Fibroblast of skin of right quadriceps (primary cell): ENCODE measurements at places on chromosomes 12 and 14.
A peak's percentile ranks its signal among the peaks of the same experiment; 100 is the strongest.

- DNase-seq, result no peak
These were observed 36.1 kb downstream of the SLCO1C1 start for GRCh38 chr12:20731274-20731673.

DNA sequence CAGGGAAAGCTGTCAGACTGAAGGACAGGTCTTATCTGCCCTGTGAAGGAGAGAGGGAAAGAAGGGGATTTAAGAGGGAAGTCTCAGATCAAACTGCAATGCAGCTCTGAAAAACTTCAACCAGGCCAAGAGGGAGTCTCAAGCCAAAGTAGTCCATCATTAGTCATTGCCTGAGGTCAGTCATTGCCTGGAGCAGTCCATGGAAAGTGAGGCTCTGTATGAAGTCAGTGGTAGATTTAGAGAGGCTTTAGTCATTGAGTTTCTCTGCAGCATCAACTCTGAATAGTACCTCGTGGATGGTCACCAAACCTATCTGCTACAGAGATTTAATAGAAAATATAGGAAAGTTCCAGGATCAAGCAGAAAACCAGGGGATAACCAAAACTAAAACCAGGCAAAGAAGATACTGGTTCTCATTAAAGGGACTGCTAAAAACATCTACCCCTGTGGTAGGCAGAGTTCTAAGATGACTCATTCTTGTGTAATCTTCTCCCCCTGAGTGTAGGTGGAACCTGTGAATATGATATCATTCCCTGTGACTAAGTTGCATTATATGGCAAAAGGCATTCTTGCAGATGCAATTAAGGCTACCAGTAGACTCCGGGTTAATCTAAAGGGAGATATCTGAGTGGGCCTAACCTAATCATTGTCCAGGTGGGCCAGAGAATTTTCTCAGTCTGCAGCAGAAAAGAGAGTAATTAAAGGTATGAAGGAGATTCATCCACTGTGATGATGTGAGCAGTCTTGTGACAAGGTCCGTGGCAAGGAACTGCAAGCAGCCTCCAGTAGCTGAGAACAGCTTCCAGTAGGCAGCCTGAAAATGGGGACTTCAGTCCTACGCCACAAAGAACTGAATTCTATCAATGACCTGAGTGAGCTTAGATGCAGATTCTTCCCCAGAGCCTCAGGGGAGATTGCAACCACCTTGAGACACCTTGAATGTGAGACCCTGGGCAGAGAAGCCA lies 123.1 kb downstream of the GALC start:
- peak; percentile 92 for DNase-seq

DNA sequence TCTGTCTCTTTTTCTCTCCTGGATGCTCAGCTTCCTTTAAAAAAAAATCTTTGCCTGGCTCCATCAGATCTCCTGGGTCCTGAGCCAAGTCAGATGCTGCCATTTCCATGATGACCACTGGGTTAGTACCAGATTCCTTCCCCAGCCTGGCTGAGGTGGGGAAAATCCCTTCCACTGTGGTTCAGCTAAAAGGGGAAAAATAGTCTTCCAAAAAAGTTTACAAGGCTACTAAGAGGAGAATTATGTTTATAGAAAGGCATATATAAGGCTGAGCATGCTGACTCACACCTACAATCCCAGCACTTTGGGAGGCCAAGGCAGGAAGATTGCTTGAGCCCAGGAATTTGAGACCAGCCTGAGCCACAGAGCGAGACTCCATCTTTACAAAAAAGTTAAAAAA lies 28.4 kb upstream of the GAS2L3 start:
- no peak for DNase-seq

DNA sequence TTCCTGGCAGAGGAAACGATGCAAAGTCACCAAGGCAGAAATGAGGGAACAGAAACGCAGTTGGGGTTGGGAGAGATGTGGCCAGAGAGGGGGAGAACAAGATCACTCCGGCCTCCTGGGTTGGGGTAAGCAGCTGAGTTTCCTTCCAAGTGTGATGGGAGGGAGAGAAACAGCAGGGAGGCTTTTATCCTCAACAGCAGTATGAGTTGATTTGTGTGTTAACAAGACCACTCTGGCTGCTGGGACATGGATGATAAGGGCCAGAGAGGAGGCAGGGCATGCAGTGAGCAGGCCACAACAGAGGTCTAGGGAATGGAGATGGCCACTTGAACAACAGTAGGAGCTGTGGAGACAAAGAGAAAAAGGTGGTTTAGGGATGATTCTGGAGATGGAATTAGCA lies 66.8 kb downstream of the GLRX5 start:
- no peak for DNase-seq

DNA sequence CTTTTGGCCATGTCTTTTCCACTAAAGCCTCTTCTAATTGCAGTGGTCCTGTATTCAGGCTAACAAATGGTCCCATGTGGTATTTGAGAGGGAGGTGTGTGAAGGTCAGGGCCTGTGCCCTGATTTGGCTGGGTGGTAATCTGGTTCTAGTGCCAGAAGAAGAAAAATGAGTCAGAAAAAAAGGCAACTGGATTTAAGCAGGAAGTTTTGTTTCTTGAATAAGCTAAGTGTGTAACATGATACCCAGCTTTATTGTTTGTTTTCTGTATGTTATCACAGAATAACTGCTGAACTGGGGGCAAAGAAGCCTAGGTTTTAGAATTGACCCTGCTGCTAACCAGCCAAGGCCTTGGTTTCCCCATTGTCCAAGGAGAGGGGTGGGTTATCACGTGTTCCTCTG lies 134.0 kb downstream of the ANO6 start:
- peak; percentile 10 for DNase-seq

- no peak for DNase-seq
These were observed 51.3 kb downstream of the KCNA5 start for GRCh38 chr12:5094986-5095385.

DNA sequence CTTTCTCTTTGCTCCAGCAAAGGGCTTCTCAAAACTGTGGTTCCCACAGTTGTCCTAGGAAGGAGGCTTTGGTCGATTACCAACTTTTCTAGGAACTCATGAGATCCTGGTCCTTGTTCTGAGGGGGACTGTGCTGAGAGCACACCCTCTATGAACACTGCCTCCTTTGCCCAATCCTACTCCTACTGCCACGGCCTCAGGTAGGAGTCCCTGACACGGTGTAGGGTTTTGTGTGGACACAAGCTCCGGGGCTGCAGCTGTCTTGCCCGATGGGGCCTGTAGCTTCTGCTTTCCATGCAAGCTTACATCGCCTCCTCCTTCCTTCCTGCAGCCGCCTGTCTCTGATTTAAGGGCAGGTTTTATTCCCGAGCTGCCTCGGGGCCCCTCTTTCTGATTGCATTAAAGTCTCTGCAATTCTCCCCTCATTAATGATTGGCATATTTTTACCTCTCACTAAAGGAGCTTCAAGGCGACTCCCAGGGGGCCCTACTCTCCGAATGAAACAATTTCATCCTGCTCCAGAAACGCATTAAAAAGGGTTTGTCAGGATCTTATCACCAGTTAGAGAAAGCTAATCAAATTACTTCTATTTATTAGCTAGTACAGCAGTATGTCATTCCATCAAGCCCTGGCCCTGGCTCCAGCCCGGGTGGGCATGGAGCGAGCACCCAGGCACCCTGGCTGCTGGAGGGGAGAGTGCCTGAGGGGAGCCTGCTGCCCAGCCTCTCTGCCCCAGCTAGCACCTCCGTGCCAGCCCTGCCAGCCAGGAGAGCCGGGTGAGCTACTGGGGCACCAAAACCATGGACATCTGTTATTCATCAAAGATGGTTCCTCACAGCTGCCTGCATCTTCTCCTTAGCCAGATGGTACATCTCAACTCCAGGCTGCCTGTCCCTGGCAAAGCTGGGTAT lies 38.0 kb upstream of the ESRRB start:
- DNase-seq, result no peak

- DNase-seq, result peak; percentile 1
These were observed 127.0 kb upstream of the RPH3A start for GRCh38 chr12:112664569-112664968.

DNA sequence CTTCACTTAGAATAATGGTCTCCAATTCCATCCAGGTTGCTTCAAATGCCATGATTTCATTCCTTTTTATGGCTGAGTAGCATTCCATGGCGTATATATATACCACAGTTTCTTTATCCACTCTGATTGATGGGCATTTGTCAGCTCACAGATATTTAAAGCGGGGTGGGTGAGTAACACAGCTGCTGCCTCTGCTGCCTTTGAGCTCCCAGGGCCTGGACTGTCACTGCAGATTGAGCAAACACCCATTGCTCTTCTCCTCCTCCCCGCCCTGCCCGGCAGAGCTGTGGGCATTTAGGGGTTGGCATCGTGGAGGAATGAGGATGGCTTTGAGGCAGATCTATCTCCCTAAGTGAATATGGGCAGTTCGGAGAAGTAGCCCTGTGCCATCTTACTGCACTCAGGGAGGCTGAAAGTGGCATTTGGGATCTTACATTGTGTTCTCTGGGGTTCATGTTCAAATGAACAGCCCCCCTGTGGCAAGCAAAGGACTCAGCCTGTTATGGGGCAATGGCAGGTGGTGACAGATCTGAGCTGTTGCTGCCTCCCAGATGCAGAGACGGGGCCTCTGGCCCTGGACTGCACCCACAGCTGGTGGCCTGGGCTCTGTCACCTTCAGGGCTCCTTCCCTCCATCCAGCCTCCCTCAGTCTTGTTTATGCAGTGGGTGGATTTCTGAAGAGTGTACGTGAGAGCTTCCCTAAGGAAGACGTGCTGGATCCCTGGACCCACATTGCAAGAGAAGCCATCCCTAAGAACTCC lies 4.9 kb downstream of the RFLNA start:
- DNase-seq, result no peak

DNA sequence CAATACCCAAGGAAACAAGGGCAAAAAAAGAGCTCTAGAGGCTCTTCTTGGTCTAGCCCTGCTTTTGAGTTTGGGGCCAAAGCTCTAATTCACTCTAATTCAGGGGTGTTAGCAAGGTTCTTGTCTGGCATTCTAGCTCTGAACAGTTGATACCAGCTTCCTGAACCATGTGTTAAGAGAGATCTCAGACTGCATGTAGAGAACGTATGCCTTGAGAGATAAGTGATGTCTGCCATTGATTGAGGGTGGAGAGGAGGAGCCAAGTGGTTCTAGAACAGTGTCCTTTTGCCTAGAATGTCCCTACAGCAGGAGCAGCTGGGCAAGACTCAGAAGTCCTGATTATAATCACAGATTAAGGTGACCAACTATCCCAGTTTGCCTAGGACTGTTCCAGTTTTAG lies 18.2 kb upstream of the POC1B start:
- no peak for DNase-seq

- no peak for DNase-seq
These were observed 361.7 kb downstream of the SNAPC1 start for GRCh38 chr14:62123961-62124360.

- DNase-seq, result peak; percentile 48
These were observed 28.3 kb upstream of the PPP2R5C start for GRCh38 chr14:101733211-101733610.

DNA sequence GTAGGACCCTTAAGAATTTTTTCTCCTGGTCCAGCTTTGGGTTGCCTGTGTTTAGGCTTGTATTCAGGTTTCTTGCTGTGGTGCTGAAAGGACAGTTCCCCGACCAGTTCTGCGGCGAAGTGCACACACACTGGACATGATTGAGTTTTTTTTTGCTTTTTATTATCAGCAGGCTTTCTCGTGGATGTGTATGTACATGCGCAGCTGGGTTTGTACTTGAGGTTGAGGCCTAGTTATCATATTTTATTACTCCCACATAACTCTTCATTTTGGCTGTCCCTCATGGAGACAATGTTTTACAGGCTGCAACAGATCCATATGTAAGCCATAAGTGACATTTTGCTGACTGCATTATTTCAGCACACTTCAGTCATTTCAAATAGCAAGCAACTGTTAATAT lies 2.5 kb downstream of the SCN8A start:
- DNase-seq, result peak; percentile 69

GRCh38 chr12:55707219-55707671 lies 459 bp downstream of the ITGA7 start:
- no peak for DNase-seq

- DNase-seq, result no peak
These were observed 160.0 kb upstream of the PRMT8 start for GRCh38 chr12:3330976-3331510.

- DNase-seq, result no peak
These were observed 6.2 kb downstream of the ANKRD13A start for GRCh38 chr12:110005319-110005973.

GRCh38 chr14:31251028-31251958 lies 43.7 kb upstream of the HECTD1 start:
- DNase-seq, result no peak

- peak; percentile 87 for DNase-seq
These were observed 134.3 kb downstream of the MED13L start for GRCh38 chr12:116142936-116143898.

DNA sequence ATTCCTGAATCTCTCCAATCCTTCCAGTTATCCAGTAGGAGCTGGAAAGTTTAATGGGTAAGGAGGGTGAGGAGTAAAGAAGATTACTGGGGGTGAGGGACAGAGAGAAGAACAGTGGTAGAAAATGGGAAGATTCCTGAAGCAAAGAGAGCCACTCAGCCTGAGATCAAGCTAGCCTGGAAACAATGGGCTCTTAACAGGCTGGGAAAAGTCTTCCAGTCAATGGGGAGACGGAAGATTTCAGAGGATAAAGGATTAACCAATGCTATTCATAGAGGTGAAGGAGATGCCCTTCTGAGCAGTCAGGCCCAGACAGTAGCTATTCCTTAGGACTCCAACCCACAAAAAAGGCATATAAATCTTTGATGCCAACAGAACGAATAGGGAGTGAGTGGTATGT lies 14.8 kb downstream of the GDF11 start:
- DNase-seq, result no peak

GRCh38 chr12:95473231-95473883 lies 595 bp upstream of the METAP2 start:
- DNase-seq, result peak; percentile 43

DNA sequence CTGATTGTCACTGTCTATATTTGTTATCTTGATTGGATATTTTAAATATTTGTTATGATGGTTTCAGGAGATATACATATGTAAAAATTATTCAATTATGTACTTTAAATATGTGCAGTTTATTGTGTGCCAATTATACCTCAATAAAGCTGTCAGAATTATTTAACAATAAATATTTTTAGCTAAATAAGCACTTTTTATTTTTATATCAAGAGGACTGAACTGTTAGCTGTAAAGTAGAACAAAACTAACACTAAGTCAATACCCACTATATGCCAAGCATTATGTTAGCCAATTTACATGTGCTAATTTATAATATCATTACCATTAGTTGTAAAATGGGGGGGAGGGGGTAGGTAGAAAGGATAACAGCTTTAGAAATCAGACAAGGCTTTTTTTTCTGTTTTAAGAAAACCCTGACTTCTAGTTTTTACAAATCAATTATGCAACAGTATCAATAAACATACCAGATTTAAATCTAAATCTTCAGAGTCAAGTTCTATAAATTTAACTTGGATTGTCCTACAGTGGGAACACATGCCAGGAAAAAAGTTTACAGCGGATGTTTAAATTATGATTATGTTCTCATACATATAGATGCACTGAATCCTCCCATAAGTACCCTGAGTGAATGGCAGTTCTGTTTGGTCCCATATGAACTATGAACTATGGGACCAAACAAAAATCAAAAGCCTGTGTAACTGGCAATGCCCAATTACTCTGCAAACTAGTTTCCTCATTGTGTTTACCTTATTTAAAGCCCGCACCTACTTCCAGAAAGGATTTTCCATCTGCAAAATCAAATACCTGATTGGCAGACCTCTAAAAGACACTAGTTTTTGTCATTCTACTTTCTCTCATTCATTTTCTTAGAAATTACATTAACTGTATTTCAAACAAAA lies 2.8 kb downstream of the RALGAPA1 start:
- DNase-seq, result no peak
